A549 treated with RU486 at 1 μM for 4 hours (cell line): ENCODE measurements at places on chromosomes 12 and 14. TPM values are rescaled to one million over a fixed set of nuclear protein-coding genes. Genes with fewer than 3 reads are reported as not detected.

OR4N2 gene
- total RNA-seq, result not detected in 5 replicates

TAOK3 gene
- 7.5 to 13.4 TPM (median 9.8 TPM) in 5 replicates for total RNA-seq

CLEC2A gene
- not detected in 5 replicates for total RNA-seq

NOS1 gene
- total RNA-seq, result 0.43 to 0.61 TPM (median 0.53 TPM) in 5 replicates

AMN gene
- total RNA-seq, result 0.21 to 0.64 TPM (median 0.43 TPM) in 5 replicates

MED6 gene
- total RNA-seq, result 42.0 to 57.7 TPM (median 42.9 TPM) in 5 replicates

RAPGEF3 gene
- total RNA-seq, result 0.27 to 0.78 TPM (median 0.53 TPM) in 5 replicates
